Stimulated activated CD4-positive, alpha-beta T cell treated with anti-CD3 and anti-CD28 coated beads, Interleukin-2, amount 100 ng/mL, for 24 hours (primary cell): ENCODE measurements at places on chromosomes 3 and 15.

GRCh38 chr3:172869368-172869771, 118.8 kb downstream of the ECT2 start:
- no peak for DNase-seq

DNA sequence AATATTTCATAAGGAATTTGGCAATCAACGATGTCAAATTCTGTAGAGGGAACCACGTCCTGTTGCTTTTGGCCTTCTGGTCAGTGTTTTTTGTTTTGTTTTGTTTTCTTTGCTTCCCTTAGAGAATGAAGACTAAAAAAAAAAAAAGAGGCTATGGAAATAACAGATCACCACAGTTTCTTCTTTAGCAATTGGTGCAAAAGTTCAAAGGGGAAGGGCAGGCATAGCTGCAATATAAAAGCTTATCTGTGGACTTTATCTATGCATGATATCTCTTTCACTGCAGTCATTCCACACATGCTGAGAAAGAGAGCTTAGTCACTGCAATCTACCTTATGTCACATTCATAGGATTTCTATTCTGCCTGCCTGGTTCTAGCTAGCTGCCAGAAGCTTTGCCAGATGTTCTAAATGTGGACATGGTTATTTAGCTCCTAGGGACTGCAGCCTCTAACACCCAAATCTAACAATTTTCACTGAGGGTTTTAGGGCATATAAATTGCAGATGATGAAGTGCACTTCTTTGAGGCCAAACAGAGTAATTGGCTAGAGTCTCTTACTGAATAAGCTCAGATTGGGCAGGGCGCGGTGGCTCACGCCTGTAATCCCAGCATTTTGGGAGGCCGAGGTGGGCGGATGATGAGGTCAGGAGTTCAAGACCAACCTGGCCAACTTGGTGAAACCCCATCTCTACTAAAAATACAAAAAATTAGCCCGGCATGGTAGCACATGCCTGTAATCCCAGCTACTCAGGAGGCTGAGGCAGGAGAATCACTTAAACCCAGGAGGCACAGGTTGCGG, 637.2 kb downstream of the NTRK3 start:
- DNase-seq, result no peak

DNA sequence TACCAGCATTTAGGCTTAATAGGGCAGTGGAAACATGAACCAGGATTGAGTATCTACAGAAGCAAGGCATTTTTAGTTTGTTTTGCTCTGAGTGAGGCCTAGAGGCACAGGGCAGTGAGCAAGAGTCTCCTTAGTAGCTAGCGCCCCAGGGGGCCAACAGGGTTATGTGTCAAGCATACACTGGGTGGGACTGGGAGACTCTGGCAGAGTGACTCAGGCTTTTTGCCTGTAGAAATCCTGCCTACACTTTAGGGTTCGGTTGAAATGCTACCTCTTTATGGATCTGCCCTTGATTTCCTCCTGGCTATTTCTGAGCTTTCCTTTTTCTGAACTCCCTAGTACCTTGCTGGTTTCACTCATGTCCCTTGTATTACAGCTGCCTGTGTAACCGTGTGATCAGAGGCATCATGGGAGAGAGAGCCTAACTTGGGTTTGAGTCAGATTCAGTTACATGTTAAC, 72.2 kb downstream of the TOP2B start:
- DNase-seq, result no peak

GRCh38 chr3:61724183-61724582, 162.8 kb downstream of the PTPRG start:
- DNase-seq, result no peak

- DNase-seq, result no peak
Observed at GRCh38 chr3:178152031-178152806, 384.0 kb upstream of the KCNMB2 start.

GRCh38 chr3:122612696-122613095, 35.2 kb downstream of the PARP15 start:
- DNase-seq, result no peak

- no peak for DNase-seq
Observed at GRCh38 chr3:49656541-49657112, 17.5 kb upstream of the APEH start.

GRCh38 chr15:31295658-31296057, 31.0 kb upstream of the KLF13 start:
- DNase-seq, result no peak

- no peak for DNase-seq
Observed at GRCh38 chr3:45751537-45752242, 44.6 kb downstream of the SLC6A20 start.

DNA sequence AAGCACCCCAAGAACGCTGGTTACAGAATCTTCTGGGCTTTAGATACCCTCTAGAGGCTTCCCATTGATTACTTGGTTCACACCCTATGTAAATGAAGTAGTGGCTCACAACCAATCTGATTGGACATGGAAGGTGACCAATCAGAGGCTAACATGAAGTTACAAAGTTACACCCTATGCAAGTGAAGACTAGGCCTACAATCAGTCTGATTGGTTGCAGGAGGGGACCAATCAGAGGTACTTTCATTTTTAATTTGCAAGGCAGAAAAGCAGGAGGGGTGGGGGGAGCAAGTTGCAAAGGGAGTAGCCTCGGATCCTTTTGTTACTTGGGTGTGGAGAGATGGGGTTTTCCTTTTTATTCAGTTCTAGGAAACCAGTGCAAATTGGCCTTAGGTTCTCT, 11.1 kb upstream of the RTP2 start:
- no peak for DNase-seq

DNA sequence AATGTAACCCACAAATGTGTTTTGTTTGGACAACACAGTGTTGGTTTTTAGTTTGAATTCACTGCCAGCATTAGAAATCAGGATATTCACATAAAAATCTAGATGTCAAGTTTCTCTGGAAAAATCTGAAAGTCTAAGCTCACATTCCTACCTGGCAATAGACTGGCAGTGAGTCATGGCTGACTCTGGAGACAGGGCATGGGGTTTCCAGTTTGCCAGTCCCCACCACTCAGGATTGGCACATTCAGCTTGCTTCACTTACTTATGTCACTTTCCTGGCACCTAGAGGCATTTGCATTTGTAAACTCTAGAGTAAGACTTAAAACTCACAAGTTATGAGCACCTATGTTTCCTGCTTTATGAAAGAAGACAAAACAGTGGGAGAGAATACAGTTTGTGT, 19.1 kb upstream of the SEC61A1 start:
- DNase-seq, result no peak

DNA sequence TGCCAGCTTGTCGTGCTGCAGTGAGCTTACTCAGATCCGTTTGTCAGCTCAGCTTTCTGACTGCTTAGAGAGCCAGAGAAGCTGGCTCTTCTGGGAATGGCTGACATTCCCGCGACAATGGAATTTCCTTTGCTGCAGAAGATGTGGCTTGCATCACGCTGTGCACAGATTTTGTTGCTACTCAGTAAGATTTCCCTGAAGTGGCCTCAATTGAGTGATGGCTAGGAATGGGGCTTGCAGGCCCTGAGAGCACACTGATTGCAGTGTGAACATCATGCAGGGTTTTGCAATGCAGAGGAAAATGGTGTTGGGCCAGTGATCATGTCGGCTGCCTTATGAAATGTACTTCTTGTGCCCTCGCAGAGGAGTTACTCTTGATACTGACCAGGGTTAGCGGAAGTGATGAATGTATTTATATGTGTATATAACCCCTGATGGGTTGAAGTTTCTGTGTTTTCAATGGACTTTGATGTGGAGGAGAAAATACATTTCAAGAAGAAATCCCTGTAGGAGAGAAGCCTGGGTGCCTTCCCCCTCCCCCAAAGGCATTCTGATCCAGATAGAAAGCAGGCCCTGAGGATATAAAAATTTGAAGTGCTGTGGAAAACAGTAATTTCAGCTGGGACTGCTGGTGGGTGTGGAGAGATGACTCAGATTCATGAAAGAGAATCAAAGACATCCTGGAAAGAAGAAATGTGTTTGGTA, 102.5 kb upstream of the PDZRN3 start:
- no peak for DNase-seq

DNA sequence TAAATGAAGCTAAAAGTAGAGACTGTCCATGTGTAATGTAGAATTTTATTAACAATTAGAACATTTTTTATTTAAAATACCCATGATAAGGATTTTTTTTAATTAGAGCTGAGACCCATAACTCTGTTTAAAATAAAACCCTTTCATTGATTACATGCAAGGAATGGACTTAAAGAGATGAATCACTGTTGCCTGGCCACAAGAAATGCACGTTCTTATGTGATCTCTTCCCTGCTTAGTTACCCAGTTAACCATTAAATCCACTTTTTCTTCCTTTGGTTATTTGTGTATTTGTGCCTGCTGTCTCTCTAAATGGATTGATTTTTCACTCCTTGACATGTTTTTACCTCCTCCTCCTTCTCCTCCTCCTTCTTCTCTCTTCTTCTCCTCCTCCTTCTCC, 83.3 kb upstream of the SLITRK3 start:
- no peak for DNase-seq

DNA sequence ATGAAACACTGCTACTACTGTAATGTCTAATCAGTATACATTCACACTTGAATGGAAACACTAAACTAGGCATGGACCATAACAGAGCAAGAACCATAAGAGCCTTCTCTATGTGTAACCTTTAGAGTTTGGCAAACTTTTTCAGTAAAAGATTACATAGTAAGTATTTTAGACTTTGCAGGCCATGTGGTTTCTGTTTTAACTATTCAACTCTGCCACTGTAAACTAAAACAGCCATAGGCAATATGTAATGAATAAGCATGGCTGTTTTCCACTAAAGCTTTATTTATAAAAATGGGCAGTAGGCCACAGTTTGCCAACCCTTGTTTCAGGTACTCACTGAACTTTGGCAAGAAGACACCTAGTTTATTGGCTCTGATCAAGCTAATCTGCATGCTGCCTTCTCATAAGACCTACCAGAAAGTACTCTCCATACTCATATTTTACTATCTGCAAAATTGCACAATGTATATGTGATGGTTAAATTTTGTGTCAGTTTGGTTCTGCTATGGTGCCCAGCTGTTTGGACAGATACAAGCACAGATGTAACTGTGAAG, 46.0 kb downstream of the UACA start:
- DNase-seq, result no peak

GRCh38 chr3:22216601-22217000, 465.6 kb upstream of the ZNF385D start:
- DNase-seq, result no peak

GRCh38 chr3:133570139-133570936, 3.1 kb upstream of the CDV3 start:
- DNase-seq, result no peak

DNA sequence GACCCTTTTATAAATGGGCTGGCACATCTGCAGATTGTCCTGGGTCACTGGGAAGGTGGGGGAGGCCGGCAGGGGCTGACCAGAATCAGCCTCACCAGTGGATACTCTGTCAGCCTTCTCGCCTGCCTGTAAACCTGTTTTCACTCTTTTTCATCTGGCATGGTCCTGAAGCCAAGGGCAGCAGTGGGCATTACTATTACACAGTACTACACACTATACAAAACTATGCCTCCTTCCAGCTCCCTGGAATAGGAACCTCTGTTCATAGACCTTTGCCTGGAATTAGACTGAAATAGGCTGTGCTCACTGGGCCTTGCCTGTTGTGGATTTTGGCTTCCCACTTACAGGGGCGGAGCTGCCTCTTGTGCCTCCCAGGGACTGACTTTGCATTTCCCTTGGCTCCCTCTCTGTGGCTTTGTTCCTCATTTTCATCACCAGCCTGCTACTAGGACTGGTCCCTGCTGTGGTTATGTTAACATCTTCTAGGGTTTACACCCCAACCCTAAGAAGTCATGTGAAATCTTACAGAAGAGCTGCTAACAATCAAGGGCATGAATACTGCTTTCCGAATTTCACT, 120.7 kb downstream of the FNDC3B start:
- no peak for DNase-seq

GRCh38 chr3:184186184-184186901, at the start of gene ABCF3:
TSS of gene ABCF3 (plus strand) at chr3:184186199. CDS start at chr3:184186208, 9 bp downstream.
- DNase-seq, result no peak

GRCh38 chr3:86388820-86389219, 602.1 kb downstream of the VGLL3 start:
- DNase-seq, result no peak

DNA sequence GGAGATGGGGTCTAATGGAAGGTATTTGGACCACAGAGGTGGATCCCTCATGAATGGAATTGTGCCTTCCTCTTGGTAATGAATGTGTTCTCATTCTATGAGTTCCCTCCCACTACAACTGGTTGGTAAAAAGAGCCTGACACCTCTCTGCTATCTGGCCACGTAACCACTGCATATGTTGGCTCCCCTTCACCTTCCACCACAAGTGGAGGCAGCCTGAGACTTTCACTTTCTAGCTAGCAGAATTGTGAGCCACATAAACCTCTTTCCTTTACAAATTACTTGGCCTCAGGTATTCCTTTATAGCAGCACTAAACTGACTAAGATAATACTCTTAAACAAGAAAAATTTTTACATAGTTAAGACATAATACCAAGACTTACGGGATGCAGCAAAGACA, 155.3 kb downstream of the NR1I2 start:
- peak; percentile 26 for DNase-seq

DNA sequence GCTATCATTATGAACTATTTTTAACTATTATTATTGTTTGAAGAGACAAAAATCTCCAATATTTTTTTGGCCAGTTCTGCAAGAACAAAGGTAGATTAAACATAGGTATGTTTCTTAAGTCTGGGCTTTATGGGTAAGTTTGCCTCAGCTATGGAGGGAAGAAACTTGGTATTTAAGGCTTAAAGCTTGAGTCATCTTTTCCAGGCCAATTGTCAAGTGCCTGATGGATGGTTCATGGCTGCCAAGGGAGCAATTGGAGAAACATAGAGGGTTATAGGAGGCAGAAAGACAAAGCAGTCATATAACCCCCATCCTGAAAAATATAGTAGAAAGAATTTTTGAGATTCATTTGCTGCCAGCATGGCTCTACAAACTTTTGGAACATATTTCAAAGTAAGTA, 7.2 kb upstream of the STAC start:
- DNase-seq, result no peak

GRCh38 chr15:46709460-46710083, 1007.7 kb upstream of the SEMA6D start:
- no peak for DNase-seq

DNA sequence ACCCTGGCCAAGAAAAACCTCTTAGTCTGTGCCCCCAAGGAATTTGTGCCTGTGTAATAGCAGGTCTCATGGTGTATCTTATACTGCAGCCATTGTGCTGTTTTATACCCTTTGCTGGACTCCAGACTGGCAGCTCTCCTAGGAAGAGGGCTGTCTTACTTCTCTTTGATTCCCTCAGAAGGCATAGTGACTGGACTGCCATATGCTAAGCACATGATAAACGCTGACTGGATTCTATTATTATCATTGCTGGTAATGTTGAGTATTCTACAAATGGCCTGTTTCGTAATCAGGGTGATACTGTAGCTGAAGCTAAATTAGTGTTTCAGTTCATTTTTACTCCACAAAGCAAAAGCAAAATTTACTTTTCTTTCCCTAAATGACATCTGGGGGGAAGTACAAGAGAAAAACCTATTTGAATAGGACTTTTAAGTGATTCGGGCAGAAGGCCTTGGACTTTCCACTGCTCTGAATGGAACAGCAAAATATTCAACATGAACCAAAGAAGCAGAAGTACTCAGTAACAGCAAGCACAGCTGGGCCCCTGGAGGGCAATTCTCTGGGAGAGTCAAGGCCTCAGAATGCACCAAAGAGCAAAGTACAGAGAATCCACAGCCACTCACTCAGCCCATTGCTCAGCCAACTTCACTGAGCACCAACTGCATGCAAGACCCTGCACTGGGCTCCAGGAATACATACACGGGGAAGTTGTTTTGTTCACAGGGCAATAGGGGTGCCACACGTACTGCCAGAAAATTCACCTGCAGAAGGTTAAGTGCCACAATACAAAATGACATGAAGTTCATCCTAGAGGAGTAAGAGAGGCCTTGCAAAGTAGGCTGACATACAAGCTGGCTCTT, 7.9 kb upstream of the BCL2A1 start:
- DNase-seq, result no peak
